ENCODE measurements at places on chromosomes 4 and X. TPM values are rescaled to one million over a fixed set of nuclear protein-coding genes. Genes with fewer than 3 reads are reported as not detected.

The APELA gene
- total RNA-seq: not detected

The GAB3 gene
- 0.55 TPM for total RNA-seq

The NCAPG gene
- 28.9 TPM for total RNA-seq

The FAM184B gene
- total RNA-seq: not detected

The TSPAN7 gene
- 2.9 TPM for total RNA-seq

The BLOC1S4 gene
- total RNA-seq: 17.7 TPM

The GABRQ gene
- total RNA-seq: 0.32 TPM

The REPS2 gene
- total RNA-seq: 0.32 TPM
